Stimulated activated CD4-positive, alpha-beta T cell treated with anti-CD3 and anti-CD28 coated beads, TNF-alpha, amount 100 ng/mL, for 1 hour (primary cell): ENCODE measurements at places on chromosomes 2 and 18.

GRCh38 chr2:42167458-42167857, 1.7 kb upstream of the EML4 start:
- no peak for DNase-seq

- no peak for DNase-seq
These were observed 111.1 kb downstream of the PDCL3 start for GRCh38 chr2:100673691-100674485.

DNA sequence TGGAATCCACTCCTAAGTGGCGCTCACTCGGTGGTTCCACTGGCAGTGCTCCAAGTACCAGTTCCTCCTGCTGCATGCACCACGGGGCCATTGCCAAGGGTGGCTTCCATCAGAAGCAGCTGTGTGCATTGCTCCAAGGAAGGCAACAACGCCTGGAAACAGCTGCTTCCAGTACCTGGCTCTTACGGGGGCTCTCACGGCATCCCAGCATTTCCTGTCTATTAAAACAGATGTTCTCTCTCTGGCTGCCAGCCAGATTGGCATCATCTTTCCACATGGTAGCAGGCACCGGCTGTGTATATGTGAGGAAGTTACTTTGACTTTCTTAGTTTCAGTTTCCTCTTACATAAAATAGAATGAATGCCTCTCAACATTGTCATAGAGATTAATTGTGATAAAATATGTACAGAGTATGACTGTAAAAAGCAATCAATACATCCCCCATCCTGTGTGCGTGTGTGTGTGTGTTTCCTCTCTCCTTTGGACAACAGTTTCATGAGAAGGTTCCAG, 84.9 kb downstream of the CMPK2 start:
- no peak for DNase-seq

GRCh38 chr18:42839408-42839807, 276.1 kb downstream of the RIT2 start:
- no peak for DNase-seq

GRCh38 chr2:101517758-101518271, 42.9 kb upstream of the RFX8 start:
- no peak for DNase-seq

- no peak for DNase-seq
These were observed 25.6 kb downstream of the ANKMY1 start for GRCh38 chr2:240532031-240532775.

- DNase-seq: no peak
These were observed 31.7 kb downstream of the LPIN2 start for GRCh38 chr18:2981212-2981728.

GRCh38 chr18:55385770-55386169, 202.2 kb downstream of the TCF4 start:
- DNase-seq: no peak

DNA sequence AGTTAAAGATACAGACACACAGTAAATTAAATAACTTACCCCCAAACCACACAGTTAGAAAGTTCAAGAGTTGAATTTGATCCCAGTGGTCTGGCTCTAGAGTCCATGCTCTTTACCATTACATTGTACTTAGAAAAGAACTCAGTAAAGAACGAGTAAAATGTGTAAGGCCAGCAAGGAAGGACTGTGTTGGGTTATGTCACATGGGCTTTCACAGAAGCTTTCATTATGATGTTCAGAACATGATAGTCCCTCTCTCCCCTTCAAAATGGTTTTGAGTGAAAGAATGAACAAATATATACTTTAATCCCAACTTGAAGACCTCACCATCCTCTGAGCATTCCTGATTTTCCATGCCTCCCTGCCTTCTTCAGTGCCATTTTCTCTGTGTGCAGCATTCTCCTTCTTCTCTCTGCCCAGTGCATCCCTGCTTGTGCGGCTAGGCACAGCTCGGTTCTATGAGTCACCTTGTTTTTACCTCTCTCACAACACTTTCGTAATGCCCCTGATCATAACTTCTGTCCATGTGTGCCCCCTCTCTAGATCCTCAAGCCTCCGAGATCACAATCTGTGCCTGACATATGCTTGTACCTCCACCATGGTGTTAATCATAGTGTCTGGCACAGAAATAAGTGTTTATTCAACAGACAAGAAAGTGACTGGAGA, 22.0 kb downstream of the RASGRP3 start:
- DNase-seq: no peak

GRCh38 chr18:39260565-39260964, 1695.0 kb upstream of the CELF4 start:
- DNase-seq: no peak

GRCh38 chr2:8536686-8537561, 144.9 kb upstream of the ID2 start:
- DNase-seq: no peak

GRCh38 chr18:57404345-57404744, 30.8 kb upstream of the ONECUT2 start:
- DNase-seq: no peak

DNA sequence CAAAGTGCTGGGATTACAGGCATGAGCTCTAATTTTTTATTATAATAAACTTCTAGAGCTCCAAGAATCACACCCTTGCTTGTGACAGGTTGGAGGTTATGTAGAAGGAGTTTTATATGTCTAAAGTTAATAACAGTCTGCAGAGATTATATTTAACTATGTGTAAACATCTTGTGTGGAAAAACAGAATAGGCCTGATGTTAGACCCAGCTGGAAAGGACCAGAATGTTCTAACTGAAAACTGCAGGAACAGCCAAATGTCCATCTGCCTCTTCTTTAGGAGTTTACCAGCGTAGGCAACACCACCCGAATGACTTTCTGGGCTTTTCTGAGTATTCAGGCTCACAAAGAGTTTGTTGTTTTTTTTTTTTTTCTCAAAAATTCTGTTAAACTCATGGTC, 67.1 kb upstream of the CDCA7 start:
- DNase-seq: no peak

- DNase-seq: no peak
These were observed 127.8 kb downstream of the MBP start for GRCh38 chr18:77004555-77005380.

- no peak for DNase-seq
These were observed 1.7 kb upstream of the SCYGR2 start for GRCh38 chr2:227597036-227597435.

- DNase-seq: no peak
These were observed 8.5 kb upstream of the SP140L start for GRCh38 chr2:230318190-230319121.

DNA sequence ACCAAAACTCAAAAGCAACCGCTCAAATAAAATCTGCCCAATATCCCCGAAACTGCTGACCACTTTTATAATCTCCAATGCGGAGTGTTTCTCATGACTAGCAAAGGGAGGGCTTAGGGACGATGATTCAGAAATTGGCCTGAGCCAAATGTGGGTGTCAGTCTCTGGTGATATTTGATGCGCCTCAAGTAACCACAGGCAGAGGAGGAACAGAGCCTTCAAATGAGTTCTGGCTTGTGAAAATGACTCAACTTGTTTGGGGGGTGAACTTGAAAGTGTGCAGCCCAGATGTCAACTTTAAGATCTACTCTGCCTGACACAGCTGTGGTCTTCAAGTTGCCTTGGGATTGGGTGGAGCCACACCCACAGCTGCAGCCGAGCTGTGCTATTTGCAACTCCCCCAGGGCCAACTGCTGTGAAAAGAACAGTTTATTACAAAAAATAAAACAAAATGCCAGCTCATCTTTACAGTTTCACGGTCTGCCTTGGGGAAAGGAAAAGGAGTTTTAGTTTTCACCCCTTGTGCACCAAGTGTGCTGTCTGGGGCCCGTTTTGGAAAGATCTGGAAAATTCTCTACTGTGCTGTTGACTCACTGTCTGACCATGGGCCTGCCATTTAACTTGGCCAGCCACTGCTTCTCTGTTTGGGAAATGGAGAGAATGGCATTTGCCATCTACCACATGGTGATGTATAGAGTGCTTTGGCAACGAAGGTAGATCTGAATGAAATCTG, 222.1 kb downstream of the MTX2 start:
- no peak for DNase-seq

DNA sequence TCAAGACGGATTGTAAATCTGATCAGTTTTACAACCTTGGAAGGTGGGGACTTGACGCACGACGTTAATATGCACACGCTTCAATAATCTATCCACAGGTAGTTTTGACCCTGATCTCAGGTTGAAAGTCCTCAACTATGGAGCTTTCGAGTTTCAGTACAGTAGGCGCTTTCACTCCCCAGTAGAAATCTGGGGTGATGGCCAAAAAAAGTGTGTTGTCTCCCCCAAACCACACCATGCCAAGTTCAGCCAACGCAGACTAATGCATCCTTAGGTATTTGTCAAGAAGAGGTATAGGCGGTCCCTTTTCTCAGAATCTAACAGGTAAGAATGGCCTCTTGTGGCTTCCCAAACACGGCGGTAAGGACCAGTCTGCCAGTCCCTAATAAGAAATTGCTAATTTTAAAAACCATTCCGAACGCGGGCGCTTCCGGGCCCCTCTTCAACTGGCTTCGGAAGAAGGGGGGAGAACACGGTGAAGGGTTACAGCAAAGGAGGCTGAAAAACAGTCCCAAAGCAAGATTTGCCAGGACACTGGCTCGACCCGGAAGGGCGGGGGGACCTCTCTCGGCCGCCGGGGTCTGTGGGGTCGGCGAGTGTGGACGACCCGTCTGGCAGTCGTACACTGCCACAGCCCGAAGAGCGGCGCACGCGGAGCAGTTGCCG, 659 bp downstream of the FAM210A start:
- DNase-seq: no peak

- DNase-seq: no peak
These were observed 83.9 kb upstream of the EML6 start for GRCh38 chr2:54639609-54640008.

GRCh38 chr2:40199771-40200170, 252.1 kb downstream of the SLC8A1 start:
- no peak for DNase-seq

DNA sequence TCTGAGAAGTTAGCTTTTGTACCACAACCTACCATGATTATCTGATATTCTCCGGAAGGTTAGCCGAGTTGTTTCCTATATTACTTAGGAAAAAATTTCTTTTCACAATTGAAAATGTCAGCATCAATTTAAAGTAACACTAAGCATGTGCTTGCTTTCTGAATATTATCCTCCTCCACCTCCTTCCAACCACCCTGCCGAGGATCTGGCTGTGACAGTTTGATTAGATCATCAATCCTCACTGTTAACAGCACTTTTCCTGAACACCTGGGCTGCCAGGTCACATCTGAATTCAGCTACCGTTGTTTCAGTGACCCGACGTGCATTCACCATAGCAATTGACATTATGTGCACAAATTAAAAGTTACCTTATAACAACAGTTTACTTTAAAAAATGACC, 207.0 kb downstream of the ZNF407 start:
- DNase-seq: no peak

DNA sequence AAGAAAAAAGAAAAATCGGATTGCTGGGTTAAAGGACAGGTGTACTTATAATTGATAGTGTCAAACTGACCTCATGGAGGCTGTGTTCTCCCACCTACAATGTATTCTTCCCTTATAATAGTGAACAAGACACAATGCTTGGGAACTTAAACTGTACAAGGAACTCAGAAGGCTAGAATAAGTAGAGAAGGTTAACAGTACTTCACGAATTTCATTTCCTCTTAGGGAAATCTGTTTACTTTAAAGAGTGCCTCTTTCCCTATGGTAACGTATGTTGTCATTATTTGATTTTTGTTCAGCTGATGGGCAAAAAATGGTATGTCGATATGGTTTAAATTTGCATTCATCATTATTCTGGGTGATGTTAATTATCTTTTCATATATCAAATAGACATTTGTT, 9.2 kb upstream of the HK2 start:
- DNase-seq: no peak
